ENCODE measurements at places on chromosomes 6 and 20.

DNA sequence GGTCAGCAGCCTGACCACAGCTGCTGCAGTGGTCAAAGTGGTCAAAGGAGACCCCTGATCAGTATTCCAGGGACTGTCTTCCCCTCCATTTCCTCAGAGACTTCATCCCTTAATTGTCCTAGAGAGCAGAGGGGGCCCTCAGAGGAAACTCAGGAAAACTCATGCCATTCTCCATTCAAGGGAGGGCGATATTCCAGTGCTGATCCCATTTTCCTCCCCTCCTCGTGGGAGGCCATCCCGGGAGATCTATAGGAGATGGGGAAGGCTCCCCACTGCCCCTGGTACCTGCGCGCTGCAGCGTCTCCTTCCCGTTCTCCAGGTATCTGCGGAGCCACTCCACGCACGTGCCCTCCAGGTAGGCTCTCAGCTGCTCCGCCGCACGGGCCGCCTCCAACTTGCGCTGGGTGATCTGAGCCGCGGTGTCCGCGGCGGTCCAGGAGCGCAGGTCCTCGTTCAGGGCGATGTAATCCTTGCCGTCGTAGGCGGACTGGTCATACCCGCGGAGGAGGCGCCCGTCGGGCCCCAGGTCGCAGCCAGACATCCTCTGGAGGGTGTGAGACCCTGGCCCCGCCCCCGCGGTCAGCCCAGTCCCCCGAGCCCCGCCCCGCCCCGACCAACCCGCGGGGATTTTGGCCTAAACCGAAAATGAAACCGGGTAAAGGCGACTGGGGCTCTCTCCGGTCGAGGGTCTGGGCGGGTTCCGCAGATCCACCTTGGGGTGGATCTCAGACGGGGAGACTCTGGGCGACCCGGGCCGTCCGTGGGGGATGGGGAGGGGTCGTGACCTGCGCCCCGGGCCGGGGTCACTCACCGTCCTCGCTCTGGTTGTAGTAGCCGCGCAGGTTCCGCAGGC lies 878 bp downstream of the HLA-C start:
- DNase-seq, result no peak

- no peak for DNase-seq
Measured at GRCh38 chr6:11076540-11076939, 17.1 kb upstream of the SMIM13 start.

DNA sequence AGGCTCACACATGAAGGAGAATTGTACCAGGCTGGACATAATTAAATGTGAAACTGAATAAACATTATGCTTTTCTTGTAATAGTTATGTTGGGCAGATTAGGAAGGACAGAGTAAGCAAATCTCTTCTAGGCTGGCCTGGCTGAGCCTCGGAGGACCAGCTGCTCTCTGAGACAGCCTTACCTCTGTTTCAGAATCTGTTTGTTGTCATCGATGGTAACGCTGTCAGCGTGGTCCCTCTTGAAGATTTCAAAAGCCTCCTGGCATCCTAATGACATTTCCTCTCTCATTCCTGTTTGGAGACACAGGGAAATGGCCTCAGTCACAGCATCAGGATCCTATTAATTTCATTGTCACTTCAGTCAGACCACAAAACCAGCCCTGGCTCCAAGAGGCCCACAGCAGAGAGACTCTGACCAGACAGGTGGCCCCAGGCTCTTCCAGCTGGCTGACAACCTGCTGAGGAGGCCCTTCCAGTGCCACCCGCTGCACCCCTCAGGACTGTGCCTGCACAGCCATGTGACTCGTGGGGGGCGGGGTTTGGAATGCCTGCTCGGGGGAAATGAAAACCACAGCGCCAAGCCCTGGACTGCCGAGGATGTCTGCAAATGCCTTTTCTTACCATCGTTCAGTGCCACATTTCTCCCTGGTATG lies 108.5 kb upstream of the KCNK16 start:
- DNase-seq, result no peak

DNA sequence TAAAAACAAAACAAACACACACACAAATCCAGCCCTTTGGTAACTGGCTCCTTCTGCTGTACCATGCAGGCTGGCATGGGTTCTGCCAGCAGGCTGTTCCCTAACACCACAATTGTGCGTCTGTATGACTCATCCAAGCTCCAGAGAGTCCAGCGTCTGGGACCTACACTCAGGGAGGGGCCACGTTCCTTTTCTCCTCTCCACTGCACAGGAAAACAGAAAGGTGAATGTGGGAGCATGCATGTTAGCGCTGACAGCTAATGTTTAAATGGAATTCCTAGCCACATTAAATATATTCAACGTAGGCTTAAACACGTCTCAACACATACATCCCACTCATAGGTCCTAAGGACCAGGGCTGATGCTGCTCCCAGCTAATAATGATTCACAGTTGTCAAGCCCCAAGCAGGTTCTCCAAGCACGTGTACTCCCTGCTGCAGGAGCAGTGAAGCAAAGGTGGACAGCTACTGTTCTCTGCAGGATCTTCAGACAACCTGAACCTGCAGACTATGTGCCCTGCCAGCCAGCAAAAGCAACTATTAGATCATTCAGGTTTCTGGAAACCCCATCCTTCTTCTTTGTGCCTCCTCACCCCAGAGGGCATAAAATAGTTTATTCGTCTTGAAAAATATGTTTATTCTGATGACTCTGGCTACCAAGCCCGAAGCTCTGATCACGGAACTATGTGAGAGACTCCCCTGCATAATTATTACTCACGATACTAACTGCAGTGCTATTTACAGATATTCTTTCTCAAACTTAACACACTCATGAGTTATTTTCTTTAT lies 20.9 kb downstream of the MAP1LC3A start:
- no peak for DNase-seq

DNA sequence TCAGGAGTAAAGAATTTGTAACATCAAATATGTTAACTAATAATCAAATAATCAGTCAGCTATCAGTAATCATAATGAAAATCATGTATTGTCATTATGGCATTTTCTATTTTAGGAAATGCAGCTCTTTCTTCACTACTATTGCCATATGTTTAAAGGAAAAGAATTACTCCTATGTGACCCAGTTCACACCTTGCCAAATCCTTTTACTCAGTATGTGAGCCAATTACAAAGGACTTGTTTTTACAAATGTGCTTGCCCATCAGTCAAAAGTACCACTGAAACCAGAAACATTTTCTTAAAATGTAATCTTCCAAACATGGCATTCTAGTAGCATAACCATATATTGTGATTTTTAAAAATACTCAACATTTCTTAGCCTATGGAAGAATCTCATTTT lies 63.6 kb downstream of the NCOA7 start:
- DNase-seq, result no peak

DNA sequence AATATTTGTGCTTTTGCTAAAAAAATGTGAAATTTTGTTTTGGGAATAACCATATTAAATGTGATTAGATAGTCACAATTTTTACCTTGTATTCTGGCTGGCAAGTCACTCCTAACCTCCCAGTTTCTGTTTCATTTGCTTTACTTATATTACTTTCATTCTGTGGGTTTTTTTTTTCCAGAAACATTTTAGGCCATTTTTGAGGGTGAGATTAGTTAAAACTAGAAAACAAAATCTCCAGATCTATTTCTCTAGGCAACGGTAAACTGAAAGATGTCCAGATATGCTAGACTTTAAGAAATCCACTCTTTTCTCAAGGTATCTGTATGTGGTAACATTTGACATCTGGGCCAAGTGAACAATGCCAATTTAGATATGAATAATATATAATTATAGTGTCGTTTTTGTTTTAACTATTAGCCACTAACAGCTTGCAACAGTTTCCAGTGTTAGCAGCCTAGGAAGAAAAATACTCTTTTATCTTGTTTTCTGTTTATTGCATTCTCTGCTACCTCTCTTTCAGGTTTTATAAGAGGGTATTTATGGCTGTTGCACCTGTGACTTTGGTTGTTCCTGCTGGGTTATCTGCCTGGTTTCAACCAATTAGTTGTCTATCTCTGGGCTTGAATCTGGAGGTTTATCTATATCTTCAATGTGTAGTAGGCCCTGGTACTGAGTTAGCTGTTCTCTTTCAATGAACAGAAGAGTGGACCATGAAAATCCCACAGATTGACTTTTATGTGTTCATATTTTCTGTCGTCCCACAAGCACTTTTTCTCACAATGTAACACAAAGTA lies 260.9 kb downstream of the NKAIN2 start:
- no peak for DNase-seq

- DNase-seq, result no peak
Measured at GRCh38 chr6:152223636-152224035, 413.5 kb downstream of the SYNE1 start.

DNA sequence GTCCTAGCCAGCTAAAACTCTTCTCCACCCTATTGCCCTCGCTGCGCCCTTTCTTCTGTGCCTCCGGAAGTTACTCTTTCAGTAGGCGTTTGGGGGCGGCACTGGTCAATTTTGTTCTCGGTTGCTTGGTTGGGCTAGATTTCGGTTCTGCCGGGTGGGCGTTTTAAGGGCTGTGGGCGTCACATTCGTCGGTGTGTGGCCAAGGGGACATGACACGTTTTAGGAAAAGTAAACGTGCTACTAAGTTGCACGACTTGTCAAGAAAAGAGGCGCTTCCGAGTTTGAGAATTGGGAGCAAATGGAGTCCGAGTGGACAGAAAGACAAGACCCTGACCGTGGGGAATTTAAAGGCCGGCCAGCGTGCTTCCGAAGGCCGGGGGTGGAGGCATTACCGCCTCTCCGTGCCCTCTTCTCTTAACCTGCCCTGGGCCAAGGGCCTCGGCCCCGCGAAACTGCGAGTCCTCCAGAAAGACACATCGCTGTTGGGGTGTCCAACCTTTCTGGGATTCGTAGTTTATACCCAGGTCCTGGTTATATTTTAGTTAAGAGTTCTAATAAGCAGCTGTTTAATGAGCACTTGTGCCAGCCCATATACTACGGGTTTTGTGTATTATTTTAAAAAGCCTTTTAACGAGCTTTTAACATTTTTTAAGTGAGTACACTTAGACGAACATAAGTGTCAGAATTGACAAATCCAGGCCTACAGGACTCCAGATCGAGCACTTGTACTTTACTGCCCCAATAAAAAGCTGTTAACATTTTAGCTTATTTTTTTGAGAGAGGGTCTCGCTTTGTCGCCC lies 664 bp upstream of the BAG6 start:
- DNase-seq, result no peak

DNA sequence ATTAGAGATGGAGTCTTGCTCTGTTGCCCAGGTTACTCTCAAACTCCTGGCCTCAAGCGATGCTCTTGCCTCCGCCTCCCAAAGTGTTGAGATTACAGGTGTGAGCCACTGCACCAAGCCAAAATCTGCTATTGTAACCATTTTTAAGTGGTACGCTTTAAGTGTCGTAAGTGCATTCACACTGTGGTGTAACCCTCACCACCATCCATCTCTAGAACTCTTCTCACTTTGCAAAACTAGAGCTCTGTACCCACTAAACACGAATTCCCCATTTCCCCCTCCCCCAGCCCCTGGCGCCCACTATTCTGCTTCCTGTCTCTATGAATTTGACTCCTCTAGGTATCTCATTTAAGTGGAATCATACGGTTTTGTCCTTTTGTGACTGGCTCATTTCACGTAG lies 2.8 kb upstream of the FAM83C start:
- DNase-seq, result no peak

DNA sequence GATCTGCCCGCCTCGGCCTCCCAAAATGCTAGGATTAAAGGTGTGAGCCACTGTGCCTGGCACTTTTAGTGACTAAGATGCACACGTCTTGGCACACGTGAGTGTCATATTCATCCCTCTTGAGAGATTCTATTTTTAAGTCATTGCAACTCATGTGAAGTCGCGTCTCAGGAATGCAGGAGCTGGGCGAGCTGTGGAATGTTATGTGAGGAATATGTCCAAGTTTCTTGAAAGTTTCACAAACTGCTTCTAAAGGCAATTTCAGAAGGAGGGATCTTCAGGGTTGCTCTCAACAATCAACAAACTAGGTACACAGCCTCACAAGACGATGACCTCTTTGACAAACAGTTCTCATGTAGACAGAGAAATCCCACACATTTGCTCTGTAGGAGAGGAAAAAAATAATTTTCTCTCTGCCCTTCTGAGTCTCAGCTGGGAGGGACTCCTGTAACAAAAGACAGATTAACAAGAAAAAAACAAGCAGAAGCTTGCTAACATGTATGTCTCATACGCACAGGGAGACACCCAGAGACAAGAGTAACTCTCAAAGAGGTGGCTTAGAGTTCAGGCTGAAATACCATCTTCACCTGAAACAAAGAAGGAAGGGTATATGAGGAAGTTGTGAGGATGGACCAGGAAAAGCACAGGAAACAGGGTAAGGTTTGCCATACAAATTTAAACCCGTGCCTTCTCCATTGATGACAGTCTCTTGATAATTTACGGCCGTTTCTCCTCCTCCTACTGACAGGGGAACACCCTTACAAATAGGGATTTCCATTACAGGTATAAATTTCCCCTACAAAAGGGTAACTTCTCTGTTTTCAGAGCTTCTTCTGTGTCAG lies 45.3 kb upstream of the FAM50B start:
- no peak for DNase-seq

DNA sequence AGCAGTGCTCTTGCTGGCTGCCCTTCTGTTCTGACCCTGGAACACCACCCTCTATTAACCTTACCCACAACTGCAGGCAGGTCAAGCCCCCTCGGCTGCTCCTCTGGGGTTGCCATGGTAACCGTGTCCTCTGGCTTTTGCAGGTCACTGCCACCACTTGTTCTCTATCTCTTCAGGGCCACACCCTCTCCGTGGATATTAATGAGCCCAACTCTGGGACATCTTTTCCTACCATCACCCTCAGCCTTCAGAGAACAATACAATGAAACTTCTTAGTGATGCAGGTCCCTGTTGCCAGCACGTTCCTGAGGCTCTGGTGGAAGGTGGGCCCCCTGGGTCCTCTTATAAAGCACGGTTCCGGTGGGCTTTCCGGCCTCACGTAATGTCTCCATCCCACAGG lies 30.8 kb upstream of the MICB start:
- no peak for DNase-seq

Measured in cortex of kidney (tissue), 1 donor.